GM23248 (cell line): ENCODE measurements at places on chromosomes 13 and 19. TPM values are rescaled to one million over a fixed set of nuclear protein-coding genes. Genes with fewer than 3 reads are reported as not detected.

The COL4A2 gene
- 455 and 524 TPM in 2 replicates for total RNA-seq

The FCGBP gene
- not detected in 2 replicates for total RNA-seq

The VSIG10L gene
- total RNA-seq, result 1.7 and 2.0 TPM in 2 replicates

The TMEM147 gene
- total RNA-seq, result 108 and 129 TPM in 2 replicates

The TNNI3 gene
- not detected in 2 replicates for total RNA-seq

The BCKDHA gene
- 26.8 and 51.0 TPM in 2 replicates for total RNA-seq

The SMAD9 gene
- total RNA-seq, result 9.4 and 10.8 TPM in 2 replicates

The KLK14 gene
- not detected in 2 replicates for total RNA-seq

The SLC25A41 gene
- total RNA-seq, result not detected in 2 replicates

The ZNF99 gene
- total RNA-seq, result not detected in 2 replicates

The CEACAM8 gene
- total RNA-seq, result not detected in 2 replicates

The TSC22D1 gene
- 59.2 and 60.6 TPM in 2 replicates for total RNA-seq

DNA sequence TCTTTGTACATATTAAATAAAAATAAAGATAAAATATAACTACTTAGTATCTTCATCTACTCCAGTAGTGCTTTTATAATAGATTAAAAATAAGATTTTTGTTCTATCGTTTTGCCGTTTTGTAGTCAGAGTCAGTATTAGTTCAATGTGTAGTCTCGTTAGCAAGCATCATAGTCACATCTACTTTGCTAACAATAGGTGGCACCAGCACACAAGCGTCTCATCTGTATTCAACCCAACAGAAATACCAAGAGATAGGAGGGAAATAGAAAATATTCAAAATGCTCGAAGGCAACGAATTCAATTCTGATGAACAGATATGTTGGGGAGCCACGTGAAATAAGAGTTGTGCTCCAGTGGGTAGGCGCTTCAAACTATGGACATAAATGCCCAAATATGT, 21.4 kb upstream of the MICU2 start:
- DNase-seq, result peak; percentile 63

DNA sequence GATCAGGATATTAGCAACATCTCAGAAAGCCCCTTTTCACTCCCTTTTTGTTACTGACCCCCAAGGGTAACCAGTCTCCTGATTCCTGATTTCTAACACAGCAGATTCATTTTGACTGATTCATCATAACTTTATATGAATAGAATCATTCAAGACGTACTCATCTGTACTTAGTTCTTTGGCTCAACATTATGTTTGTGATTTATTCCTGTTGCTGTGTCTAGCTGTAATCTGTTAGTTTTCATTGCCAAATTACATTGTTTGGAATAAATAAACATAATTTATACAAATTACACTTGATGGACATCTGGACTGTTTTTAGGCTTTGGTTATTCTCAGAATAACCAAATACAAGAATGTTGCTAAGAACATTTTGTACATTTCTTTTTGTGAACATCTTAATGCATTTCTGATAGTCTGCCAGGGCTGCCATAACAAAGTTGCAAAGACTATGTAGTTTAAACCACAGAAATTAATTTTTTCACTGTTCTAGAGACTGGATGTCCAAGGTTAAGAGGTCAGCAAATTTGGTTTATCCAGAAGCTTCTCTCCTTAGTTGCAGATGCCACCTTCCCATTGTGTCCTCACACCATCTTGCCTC, 62.8 kb upstream of the EDNRB start:
- DNase-seq, result peak; percentile 27

DNA sequence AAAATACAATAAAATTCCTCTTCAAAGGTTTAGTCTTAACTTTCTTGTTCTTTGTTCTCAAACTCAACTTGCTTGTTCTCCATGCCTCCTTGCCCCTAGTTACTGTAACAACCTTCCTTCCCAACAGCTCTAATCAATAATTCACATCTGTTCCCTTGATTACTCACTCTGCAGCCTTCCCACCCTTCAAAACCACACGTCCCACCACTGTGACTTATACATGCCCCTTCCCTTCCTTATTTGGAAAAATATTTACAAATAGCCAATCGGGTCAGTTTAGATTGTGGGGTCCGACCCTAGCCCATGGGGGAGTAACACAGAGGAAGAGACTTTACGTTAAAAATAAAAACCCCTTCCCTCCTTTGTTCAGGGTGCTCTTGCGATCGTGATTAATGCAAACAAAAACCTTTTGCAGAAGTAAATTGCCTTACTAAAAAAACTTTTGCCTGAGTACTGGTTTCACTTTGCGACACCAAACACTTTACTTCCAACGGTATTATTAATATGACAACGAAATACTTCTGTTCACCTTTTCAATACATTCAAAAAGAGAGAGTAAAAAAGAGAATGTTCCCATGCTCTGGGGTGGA, 512 bp upstream of the ZNF93 start:
- DNase-seq, result peak; percentile 75

GRCh38 chr19:3765121-3765520, 2.6 kb downstream of the MRPL54 start:
- no peak for DNase-seq

GRCh38 chr19:11383706-11384048, 437 bp downstream of the EPOR start:
- no peak for DNase-seq

DNA sequence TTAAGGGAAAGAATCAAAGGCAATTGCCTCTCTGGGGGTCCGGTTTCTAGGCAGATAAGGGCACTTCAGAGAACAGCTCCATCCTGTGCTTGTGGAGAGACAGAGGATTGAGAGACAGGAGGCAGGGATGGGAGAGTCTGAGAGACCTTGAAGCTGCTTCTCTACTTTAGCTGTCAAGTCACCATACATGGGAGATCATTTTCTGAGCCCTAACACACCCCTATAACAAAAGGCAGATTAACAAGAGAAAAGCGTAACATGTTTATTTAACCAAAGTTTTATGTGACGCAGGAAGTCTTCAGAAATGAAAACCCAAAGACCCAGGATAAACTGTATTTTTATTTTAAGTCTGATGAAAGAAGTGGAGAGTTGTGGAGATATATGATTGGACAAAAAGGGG, 48.4 kb downstream of the CBY2 start:
- DNase-seq, result no peak

- DNase-seq, result no peak
Measured at GRCh38 chr19:49069026-49069425, 3.5 kb downstream of the KCNA7 start.

GRCh38 chr13:46035066-46035465, 17.5 kb downstream of the ZC3H13 start:
- no peak for DNase-seq

DNA sequence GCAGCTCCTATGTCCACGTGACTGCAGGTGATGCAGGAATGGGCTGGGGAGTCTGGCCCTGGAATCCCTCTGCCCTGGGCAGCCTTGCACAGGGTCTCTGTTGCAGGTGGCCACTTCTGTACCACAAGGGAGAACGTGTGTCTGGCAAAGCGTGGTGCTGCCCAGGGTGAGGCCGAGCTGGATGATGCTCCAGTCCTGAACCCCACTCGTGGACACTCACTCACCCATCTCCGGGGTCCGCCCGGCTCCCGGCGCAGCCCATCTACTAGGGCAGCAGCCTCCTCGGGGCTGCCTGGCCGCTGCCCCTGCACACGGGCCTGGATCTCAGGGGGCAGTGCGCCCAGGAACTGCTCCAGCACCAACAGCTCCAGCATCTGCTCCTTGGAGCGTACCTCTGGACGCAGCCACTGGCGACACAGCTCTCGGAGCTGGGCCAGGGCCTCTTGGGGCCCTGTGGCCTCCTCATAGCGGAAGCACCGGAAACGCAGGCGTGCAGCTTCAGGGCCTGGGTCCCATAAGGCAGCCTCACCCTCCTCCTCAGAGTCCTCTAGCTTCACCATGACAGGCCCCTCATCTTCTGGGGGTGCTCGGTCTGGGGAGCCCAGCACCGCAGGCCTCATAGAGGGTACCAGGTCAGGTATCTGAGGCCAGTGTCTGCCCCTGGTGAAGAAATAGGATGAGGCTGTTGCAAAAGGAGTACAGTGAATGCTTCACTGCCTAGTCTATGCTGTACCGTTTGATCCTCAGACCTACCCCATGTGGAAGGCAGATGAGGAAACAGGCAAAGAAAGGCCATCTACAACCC, 2.2 kb downstream of the MZF1 start:
- DNase-seq, result no peak

DNA sequence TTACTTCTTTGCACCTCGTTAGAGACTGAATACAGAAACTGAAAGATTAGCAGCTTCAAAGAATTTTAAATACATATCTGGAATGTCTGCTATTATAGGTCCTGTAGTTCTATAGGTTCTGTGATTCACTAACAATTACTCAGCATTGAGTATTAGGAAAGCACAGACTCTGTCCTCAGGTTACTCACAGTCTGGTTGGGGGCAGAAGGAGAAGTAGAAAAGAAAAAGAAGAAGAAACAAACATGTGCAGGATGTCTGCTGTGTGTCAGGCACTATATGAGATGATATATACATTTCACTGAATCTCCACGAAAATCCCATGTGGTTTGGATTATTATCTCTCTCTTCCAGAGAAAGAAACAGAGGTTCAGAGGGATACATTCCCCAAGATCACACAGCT, 40.1 kb downstream of the SERTM1 start:
- peak; percentile 16 for DNase-seq

DNA sequence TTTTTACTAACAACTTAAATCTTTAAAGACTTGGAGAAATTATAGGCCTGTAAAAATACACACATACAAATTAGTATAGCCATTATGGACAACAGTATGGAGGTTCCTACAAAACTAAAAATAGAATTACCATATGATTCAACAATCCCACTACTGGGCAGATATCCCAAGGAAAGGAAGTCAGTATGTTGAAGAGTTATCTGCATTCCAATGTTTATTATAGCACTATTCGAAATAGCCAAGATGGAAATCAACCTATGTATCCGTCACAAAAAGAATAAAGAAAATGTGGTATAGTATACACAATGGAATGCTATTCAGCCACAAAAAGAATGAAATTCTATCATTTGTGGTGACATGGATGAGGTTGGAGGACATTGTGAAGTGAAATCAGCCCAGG, 37.2 kb downstream of the SLITRK1 start:
- no peak for DNase-seq

GRCh38 chr13:94079876-94080275, 399.6 kb downstream of the DCT start:
- DNase-seq, result peak; percentile 55

- DNase-seq, result peak; percentile 15
Measured at GRCh38 chr13:32087955-32088747, 56.6 kb downstream of the FRY start.

- DNase-seq, result peak; percentile 1
Measured at GRCh38 chr19:36638862-36639510, 27.7 kb downstream of the ZNF461 start.

DNA sequence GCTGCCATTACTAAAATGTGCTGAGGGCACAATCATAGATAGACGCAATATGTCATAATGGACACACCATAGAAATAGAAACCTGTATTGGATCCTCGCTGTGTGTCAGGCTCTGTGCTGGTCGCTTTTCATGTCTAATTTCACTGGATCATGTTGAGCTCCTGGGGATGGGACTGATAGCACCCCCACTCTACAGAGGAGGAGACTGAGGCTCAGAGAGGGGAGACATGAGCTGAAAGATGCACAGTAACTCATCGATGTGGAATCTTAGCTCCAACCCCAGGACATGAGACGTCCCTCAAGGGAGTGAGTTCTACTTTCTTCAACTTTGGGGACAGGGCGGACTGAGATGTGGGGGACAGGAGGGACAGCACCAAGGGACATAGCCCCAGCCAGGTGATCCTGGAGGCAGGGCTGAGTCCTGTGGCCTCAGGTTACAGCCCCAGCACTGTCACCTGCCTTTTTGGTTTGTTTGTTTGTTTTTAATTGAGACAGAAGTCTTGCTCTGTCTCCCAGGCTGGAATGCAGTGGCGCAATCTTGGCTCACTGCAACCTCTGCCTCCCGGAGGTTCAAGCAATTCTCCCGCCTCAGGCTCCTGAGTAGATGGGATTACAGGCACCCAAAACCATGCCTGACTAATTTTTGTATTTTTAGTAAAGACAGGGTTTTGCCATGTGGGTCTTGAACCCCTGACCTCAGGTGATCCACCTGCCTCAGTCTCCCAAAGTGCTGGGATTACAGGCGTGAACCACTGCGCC, 6.6 kb upstream of the GIPC1 start:
- DNase-seq, result peak; percentile 46

DNA sequence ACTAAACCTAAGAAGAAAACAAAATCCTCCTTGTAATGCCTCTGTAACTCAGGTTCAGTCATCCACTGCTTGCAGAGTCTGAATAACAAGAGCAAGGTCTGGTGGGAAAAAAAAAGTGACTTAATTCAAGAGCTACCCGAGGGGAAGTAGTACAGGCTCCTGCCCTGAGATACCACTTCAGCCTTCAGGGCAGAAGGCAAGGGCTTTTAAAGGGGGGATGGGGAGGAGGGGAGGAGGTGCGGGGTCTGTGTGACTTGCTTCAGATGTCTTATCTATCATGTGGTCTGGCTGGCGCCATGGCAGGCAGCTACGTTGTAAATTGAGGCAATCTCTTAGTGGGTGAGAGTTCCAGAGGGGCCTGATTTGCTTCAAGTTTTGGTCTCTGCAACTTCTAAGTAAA, 66.7 kb downstream of the LRRC63 start:
- no peak for DNase-seq

DNA sequence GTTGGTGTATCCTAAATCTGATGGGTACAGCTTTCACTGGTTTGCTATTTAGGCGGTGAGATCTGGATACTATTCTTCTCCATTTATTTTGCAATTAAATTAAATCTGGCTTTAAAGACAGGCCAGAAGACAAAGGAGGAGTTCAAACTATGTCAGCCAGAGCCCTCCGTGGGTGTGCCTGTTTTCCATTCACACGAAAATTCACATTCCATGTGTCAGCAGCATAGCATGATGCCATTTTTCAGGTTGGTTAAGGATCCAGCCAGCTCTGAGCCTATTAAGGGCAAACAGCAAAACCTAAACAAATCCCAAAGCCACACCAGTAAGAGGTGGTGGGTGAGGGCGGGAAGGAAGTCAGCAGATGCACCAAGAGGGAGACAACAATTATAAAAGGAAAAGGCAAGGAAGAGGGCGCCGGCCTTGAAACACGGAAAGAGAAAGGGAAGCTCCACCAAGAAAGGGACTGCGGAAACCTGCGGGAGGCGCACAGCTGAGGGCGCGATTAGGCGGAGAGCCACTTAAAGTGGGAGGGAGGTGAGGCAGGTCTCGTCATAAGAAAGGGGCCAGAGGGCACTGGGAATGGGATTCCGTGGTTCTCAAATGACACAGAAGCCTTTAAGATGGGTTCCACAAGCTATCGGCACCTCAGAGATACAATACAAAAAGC, 43.0 kb downstream of the CARS2 start:
- no peak for DNase-seq

GRCh38 chr13:97387485-97387839, 46.5 kb upstream of the RAP2A start:
- no peak for DNase-seq

GRCh38 chr19:17680230-17680722, 7.9 kb downstream of the UNC13A start:
- DNase-seq, result peak; percentile 86
